ENCODE measurements at places on chromosomes 16 and 17.
A peak's percentile ranks its signal among the peaks of the same experiment; 100 is the strongest.

GRCh38 chr16:27921134-27921533 lies 142.4 kb downstream of the GSG1L start:
- DNase-seq = no peak

DNA sequence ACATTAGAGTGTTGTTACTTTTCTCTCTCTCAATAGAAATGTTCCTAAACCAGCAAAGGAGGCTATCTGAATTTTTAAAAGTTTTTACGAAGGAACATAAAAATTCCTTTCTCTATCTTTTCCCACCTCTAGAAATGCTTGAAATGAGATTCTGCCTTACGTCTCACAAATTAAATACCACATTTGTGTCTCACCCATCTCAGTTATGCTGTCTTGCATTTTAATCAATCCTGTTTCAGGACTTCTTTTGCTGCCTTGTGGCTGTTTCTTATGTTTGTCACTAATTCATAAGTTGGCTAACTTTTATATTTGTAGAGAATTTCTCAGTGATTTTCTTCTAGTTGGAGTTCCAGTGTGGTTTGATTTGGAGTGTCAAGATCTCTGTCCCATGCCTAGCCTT lies 3.5 kb downstream of the OMG start:
- no peak for DNase-seq

- DNase-seq = no peak
Observed at GRCh38 chr16:7517496-7517895, 184.9 kb downstream of the RBFOX1 start.

- DNase-seq = peak; percentile 54
Observed at GRCh38 chr16:15970202-15970601, 20.8 kb downstream of the ABCC1 start.

DNA sequence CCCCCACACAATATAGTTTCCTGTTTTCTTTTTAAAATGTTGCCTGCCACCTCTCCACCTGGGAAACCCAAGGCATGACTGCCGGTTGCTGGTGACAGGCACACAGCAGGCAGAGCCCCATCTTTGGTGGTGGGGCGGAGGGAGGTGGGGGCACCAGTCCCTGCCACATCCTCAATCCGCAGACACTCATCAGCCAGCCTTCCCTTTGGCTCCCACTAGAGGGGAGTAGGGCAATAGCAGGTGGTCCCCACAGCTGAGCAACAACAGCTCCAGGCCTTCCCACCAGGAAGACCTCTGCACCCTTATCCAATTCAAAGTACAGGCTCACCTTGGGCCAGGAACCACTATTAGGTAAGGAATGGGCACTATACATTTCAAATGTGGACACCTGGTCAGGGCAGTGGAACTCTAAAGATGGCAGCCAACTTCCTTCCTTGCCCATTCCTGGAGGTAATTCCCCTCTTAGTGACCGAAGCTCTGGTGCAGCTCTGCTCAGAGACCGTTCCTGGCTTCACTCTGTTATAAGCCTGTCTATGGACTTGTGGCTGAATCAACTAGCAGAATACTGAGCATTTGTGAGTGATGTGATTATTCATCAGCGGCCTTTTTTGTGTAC lies 13.9 kb downstream of the RECQL5 start:
- peak; percentile 27 for DNase-seq

- peak; percentile 21 for DNase-seq
Observed at GRCh38 chr16:69188236-69188549, 1.2 kb downstream of the SNTB2 start.

DNA sequence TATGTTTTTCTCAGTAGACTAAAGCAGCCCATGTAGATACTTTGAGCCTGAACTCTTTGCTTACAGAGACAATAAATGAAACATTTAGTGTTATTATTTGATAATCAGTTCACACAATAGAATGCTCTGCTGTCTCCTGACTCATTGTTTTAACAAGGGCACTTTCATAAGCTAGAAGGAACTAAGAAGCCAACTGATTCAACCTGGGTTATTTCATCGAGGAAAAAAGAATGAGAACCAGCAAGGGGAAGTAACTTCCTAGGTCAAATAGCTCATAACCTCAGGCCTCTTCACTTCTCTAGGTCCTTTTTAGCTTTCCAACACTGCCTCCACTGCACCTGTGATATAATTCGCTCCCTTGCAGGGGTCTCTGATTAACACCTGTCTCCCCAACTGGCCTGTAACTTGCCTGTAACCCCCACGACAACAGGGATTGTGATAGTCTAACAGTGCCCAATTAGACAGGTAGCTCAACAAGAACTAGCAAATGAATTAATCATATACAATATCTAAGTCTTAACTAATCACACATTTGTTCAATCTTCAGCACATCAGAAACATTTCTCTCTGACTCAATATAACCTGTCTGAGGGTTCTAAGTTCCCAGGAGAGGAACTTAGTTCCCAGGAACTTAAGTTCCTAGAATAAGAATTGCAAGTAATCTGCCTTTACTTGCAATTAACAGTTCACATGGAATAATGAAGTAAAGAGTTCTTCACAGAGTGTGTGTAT lies 34.8 kb downstream of the RFFL start:
- DNase-seq = no peak

GRCh38 chr17:1588821-1589585 lies 26.4 kb upstream of the PITPNA start:
- DNase-seq = no peak

- no peak for DNase-seq
Observed at GRCh38 chr17:39765175-39765574, 27.4 kb downstream of the GRB7 start.

GRCh38 chr17:50482516-50482915 lies 3.9 kb downstream of the RSAD1 start:
- peak; percentile 84 for DNase-seq

DNA sequence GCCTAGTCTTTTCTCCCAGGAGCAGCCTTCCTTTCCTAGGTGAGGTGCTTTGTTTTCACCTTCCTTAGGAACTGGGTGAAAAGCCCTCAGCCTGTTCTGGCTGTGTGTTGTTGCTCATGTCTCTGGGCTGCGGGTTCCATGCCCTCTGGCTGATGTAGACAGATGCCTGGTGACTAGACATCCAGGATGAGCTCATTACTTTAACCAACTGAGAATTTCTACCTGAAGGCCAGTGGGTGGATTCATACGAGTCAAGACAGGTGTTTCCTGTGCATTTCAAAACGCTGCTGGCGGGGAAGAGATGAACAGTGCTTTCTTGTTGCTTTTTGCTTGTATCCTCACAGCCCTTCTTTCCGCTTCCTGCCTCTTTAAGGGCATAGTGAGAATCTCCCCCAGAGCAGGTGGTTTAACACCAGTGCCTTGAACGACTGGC lies 22.3 kb downstream of the SAP30BP start:
- DNase-seq = peak; percentile 54

DNA sequence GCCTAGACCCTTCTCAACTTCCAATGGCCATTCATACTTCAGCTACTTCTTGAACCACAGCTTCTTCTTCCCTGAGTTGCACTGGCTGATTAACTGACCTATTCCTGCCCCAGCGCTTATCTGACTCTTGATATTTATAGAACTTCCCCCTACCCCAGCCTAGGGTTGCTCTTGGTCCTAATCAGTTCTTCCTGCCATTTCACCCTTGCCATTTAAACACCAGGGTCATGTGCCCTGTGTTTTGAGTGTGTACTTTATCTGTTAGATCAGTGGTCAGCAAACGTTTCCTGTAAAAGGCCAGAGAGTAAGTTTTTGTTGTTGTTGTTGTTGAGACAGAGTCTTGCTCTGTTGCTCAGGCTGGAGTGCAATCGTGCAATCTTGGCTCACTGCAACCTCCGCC lies 82.4 kb upstream of the COX10 start:
- DNase-seq = no peak

- no peak for DNase-seq
Observed at GRCh38 chr16:28967156-28967555, 7.4 kb upstream of the SPNS1 start.

GRCh38 chr17:46117117-46117516 lies 76.1 kb downstream of the KANSL1 start:
- no peak for DNase-seq

All from activated CD4-positive, alpha-beta T cell treated with anti-CD3 and anti-CD28 coated beads, Interleukin-2, amount 50 U/mL, for 16 hours (primary cell).